ENCODE measurements at places on chromosomes 1 and 21. TPM values are rescaled to one million over a fixed set of nuclear protein-coding genes. Genes with fewer than 3 reads are reported as not detected.

DNA sequence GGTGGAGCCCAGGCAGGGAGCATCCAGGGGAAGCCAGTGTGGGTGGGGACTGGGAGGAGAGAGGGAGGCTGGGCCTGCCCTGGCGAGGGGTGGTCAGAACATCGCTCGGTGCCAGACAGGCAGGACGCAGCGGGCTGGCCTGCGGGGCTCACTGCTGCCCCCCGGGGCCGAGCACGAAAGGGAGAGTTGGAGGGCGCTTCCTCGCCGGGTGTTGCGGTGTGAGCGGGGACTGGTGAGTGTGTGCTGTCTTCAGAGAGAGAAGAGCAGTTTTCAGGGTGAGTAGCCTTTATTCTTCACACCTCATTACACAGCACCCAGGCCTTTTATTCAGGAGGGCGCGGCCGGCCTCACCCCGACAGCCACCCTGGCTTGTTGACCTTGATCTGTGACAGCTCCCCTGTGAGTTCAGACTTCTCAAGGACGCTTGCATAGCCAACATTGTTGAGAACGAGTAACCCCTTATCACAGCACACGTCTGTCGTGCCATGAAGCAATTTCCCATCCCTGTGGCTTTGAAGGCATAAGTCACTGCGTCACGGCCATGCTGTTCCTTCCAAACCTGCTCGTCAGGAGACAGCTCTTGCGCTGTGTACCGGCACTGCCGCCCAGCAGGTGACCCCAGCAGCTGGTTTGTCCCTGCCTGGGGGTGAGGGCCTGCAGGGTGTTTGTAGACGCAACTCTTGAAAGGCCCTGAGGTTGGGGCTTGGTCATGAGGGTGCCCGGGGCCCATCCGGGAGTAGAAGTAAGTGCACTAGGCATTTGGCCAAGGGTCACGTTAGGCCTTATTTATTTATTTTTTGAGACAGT lies 54.6 kb downstream of the PRKCZ start:
- H3K4me3 ChIP-seq, result no peak overlapping the region
- peak; percentile 53 for DNase-seq
- peaks cover 6% of the 10 kb centered on the region for H3K4me1 ChIP-seq
- peaks cover 3% of the 10 kb centered on the region for H3K36me3 ChIP-seq
- no peak overlapping the region for H3K27ac ChIP-seq

DNA sequence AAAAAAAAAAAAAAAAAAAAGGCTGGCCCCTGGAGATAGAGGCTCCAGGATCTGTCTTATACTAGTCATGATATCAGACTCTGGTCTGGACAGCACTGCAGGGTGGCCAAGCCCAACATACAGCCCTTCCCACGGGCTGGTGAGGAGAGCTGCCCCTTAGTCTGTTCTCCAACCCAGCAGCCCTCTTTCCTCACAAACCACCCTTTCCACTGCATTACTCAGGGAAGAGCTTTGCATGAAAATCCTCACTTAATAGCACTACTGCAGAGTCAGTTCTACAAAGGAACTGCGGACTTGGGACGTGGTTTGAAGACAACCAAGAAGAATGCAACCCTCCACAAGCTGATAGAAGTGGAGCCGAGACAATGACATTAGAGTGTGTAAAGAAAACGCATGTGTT lies 5.7 kb downstream of the BCAR3 start:
- peaks cover 5% of the 10 kb centered on the region for H3K4me1 ChIP-seq
- no peak for DNase-seq
- H3K36me3 ChIP-seq, result peaks cover 4% of the 10 kb centered on the region
- H3K27me3 ChIP-seq, result peaks cover 7% of the 10 kb centered on the region
- no peak overlapping the region for H3K27ac ChIP-seq

DNA sequence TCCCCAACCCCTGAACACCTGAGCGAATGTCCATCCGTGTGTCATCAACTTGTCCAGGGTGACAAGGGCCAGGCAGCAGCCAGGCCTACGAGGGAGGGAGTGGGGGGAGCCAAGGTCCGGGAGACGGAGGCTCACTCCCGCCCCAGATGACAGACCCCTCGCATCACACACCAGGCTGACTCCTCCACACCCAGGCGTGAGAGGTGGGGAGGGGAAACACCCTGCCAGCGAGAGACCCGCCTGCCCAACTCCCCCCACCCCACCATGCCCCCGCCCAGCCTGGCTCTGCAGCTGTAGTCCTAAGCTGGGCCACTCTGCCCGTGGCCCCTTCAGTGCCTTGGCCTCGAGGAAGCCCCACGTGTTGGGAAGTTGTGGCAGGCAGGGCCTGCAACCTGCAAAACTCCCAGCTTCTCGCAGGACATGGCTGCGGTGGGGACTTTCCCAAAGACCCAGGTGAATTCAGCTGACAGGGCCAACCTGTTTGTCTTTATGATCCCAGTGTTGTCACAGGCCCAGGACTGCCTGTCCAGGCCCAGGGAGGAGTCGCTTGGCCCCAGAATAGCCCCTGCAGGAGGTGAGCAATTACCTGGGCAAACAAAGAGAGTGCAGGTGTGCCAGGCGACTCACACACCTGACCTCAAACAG lies 62.9 kb downstream of the RIPK4 start:
- H3K4me1 ChIP-seq, result no peaks in the 10 kb centered on the region
- H3K27me3 ChIP-seq, result peaks cover 6% of the 10 kb centered on the region
- peaks cover 2% of the 10 kb centered on the region for H3K36me3 ChIP-seq
- no peak for DNase-seq
- no peak overlapping the region for H3K4me3 ChIP-seq

Gene DIO1
- not detected for total RNA-seq

Gene MAEL
- not detected for total RNA-seq

- H3K4me1 ChIP-seq, result peaks cover 58% of the 10 kb centered on the region
- no peaks in the 10 kb centered on the region for H3K36me3 ChIP-seq
- peak overlapping the region; percentile 89 for H3K27ac ChIP-seq
- H3K27me3 ChIP-seq, result no peaks in the 10 kb centered on the region
Observed at GRCh38 chr1:181148636-181149035, 60.1 kb downstream of the IER5 start.

Gene SYPL2
- not detected for total RNA-seq

Gene ECM1
- total RNA-seq, result 1.5 TPM

DNA sequence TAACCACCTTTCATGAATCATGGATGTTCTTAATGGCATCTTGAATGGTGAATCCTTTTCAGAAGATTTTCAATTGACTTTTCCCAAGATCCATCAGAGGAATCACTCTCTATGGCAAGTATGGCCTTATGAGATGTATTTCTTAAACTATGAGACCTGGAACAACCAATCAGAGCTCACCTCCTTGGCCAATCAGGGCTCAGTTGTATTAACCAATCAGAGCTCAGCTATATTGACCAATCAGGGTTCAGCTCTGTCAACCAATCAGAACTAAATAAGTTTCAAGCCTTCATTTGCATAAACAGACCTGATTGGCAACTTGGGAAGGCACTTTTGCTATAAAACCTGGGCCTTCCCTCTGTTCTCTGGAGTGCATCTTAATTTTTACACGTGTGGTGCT lies 13.6 kb upstream of the FAM3B start:
- H3K4me1 ChIP-seq, result no peaks in the 10 kb centered on the region
- no peak overlapping the region for H3K4me3 ChIP-seq
- no peaks in the 10 kb centered on the region for H3K27me3 ChIP-seq
- no peaks in the 10 kb centered on the region for H3K36me3 ChIP-seq

Gene RGS7
- total RNA-seq, result not detected

- no peaks in the 10 kb centered on the region for H3K27me3 ChIP-seq
- peak overlapping the region; percentile 93 for H3K27ac ChIP-seq
- peak overlapping the region; percentile 82 for H3K4me3 ChIP-seq
- peak; percentile 86 for DNase-seq
- H3K36me3 ChIP-seq, result peaks cover 19% of the 10 kb centered on the region
- H3K4me1 ChIP-seq, result peaks cover 47% of the 10 kb centered on the region
Observed at GRCh38 chr1:116769561-116769977, 15.3 kb downstream of the CD2 start.

GRCh38 chr1:51792864-51793263 lies 85.7 kb downstream of the NRDC start:
- peaks cover 88% of the 10 kb centered on the region for H3K36me3 ChIP-seq
- H3K4me3 ChIP-seq, result no peak overlapping the region
- DNase-seq, result no peak
- peaks cover 8% of the 10 kb centered on the region for H3K4me1 ChIP-seq
- peak overlapping the region; percentile 85 for H3K27ac ChIP-seq
- H3K27me3 ChIP-seq, result no peaks in the 10 kb centered on the region

- no peaks in the 10 kb centered on the region for H3K36me3 ChIP-seq
- H3K4me1 ChIP-seq, result peaks cover 12% of the 10 kb centered on the region
- peak overlapping the region; percentile 51 for H3K4me3 ChIP-seq
- H3K27me3 ChIP-seq, result no peaks in the 10 kb centered on the region
Observed at GRCh38 chr1:2208309-2209239, 14.0 kb upstream of the FAAP20 start.

Measured in naive thymus-derived CD8-positive, alpha-beta T cell (primary cell).